Naive thymus-derived CD8-positive, alpha-beta T cell (primary cell): ENCODE measurements at places on chromosomes 5 and 9. TPM values are rescaled to one million over a fixed set of nuclear protein-coding genes. Genes with fewer than 3 reads are reported as not detected.

Gene GPBP1
- polyA plus RNA-seq, result 93.0 TPM

Gene EIF4E1B
- polyA plus RNA-seq, result not detected

Gene LHX6
- not detected for polyA plus RNA-seq

Gene C5orf58
- 0.76 TPM for polyA plus RNA-seq

Gene RABGAP1
- polyA plus RNA-seq, result 26.6 TPM

Gene OR1J2
- polyA plus RNA-seq, result not detected

Gene CTNND2
- polyA plus RNA-seq, result not detected

Gene PLAC8L1
- polyA plus RNA-seq, result not detected

Gene PIGO
- 23.3 TPM for polyA plus RNA-seq

Gene GLRA1
- polyA plus RNA-seq, result not detected

Gene ADAMTSL1
- not detected for polyA plus RNA-seq

Gene DEPDC1B
- polyA plus RNA-seq, result not detected

Gene BAAT
- polyA plus RNA-seq, result not detected

Gene CDHR2
- not detected for polyA plus RNA-seq

Gene PKD2L2
- polyA plus RNA-seq, result 0.34 TPM

Gene LSM11
- 0.42 TPM for polyA plus RNA-seq

Gene DCTN3
- 124 TPM for polyA plus RNA-seq

Gene MORN5
- polyA plus RNA-seq, result not detected

Gene PCDHA12
- not detected for polyA plus RNA-seq

Gene LIX1
- polyA plus RNA-seq, result not detected

Gene CCDC183
- not detected for polyA plus RNA-seq

Gene GOLGA2
- polyA plus RNA-seq, result 6.2 TPM

Gene TOR1A
- polyA plus RNA-seq, result 47.1 TPM

Gene SLC4A9
- not detected for polyA plus RNA-seq

Gene RANBP6
- 21.7 TPM for polyA plus RNA-seq

Gene SERF1A
- 2.6 TPM for polyA plus RNA-seq

Gene GEMIN5
- polyA plus RNA-seq, result 9.5 TPM

Gene F2RL2
- 0.08 TPM for polyA plus RNA-seq
